SJCRH30 (cell line): ENCODE measurements at places on chromosomes 1 and 21. TPM values are rescaled to one million over a fixed set of nuclear protein-coding genes. Genes with fewer than 3 reads are reported as not detected.

The AIRE gene
- 0.10 TPM in 1 of 2 replicates, not detected in the other for total RNA-seq

The FAM177B gene
- not detected in 2 replicates for total RNA-seq

The CHI3L2 gene
- total RNA-seq = 0.53 and 1.6 TPM in 2 replicates

The DNALI1 gene
- 10.0 and 10.1 TPM in 2 replicates for total RNA-seq

The PADI1 gene
- 0.06 and 0.20 TPM in 2 replicates for total RNA-seq

The GPA33 gene
- 0.14 and 0.23 TPM in 2 replicates for total RNA-seq

The E2F2 gene
- total RNA-seq = 33.5 and 43.2 TPM in 2 replicates

The TTF2 gene
- total RNA-seq = 58.4 and 61.3 TPM in 2 replicates

The NOTCH2 gene
- total RNA-seq = 72.1 and 76.8 TPM in 2 replicates

The CDK11A gene
- total RNA-seq = 20.1 and 29.4 TPM in 2 replicates

The SYT14 gene
- total RNA-seq = not detected in 2 replicates

The HSD3B2 gene
- not detected in 2 replicates for total RNA-seq

The MCOLN3 gene
- total RNA-seq = 4.7 and 6.2 TPM in 2 replicates

The RGS7 gene
- 0.16 TPM in 1 of 2 replicates, not detected in the other for total RNA-seq

The DIO1 gene
- total RNA-seq = not detected in 2 replicates

The MPZ gene
- total RNA-seq = 0.71 and 1.1 TPM in 2 replicates

The ACTN2 gene
- total RNA-seq = 2.0 and 3.0 TPM in 2 replicates

The C1QC gene
- total RNA-seq = not detected in 2 replicates

The CYP4B1 gene
- not detected in 2 replicates for total RNA-seq

The RNASEL gene
- 1.2 and 1.5 TPM in 2 replicates for total RNA-seq

The IFNLR1 gene
- not detected in 2 replicates for total RNA-seq

The NOS1AP gene
- total RNA-seq = 0.51 and 0.66 TPM in 2 replicates

The TMEM81 gene
- total RNA-seq = 3.9 and 4.5 TPM in 2 replicates

The LRRC47 gene
- total RNA-seq = 48.7 and 51.9 TPM in 2 replicates

The RAB4A gene
- total RNA-seq = 28.5 and 31.3 TPM in 2 replicates
